ENCODE measurements at places on chromosomes 11 and 22.

DNA sequence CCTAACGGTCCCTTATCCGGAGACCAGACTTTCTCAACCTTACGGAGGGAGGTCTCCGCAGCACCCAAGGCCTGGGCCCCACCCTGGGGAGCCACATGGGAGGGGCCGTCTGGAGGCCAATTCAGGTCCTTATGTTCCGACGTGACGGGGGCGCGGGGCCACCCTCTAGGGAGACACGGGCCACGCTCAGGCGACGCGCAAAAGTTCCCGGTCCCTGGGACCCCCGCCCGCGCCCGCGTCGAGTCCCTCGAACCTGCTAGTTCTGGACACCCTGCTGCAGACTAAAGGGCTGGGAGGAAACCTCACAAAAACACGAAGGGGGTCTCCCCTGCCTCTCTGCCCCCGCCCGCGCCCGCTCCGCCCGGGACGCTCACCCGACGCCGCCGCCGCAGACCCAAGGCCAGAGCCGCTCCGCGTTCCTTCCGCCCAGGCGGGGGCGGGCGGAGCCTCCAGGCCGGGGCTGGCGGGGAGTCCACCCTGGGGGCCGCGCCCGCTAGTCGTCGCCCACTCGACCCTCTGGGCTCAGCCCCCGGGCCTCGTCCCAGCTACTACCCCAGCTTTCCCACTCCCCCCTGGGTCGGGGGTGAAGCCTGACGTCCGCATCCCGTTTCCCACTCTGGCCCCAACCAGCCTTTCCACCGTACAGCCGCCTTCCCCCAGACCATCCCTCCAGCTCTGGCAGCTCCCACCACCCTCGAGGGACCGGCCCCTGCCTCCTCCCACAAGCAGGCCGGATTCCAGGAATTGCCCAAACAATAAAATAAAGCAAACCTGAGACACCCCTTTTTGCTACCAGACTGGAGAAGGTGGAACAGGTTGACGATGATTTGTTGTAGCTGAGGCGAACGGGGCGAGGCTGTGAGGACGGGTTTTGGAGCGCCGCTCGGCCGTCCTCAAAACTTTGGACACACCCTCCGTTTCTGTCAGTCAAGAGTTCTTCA is 2.7 kb downstream of the RNH1 start:
- no peak for DNase-seq

DNA sequence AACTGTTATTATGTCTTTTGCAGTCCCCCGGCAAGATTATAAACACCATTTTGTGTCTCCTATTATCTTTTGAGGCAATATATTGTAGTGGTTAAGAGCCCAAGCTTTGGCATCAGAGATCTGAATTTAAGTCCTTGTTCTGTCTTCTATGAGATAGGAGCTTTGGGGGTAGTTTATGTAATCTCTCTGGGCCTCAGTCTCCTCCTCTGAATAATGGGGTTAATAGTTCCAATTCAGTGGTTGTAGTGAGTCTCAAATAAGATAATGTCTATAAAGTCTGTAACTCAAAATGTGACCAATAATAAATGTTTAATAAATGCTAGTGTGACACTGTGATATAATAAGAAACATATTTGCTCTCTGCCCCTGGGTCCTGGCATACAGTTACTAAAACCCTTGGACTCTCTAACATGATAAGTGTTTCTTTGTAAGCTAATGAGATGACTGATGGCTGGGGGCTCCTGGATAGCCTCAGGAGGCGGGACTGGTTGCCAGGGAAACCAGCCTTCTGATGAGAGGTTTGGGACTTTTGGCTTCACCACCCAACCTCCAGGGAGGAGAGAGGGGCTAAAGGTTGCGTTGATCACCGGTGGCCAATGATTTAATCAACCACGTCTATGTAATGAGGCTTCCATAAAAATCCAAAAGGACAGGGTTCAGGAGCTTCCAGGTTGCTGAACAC is 183.4 kb upstream of the MTMR2 start:
- DNase-seq: no peak

DNA sequence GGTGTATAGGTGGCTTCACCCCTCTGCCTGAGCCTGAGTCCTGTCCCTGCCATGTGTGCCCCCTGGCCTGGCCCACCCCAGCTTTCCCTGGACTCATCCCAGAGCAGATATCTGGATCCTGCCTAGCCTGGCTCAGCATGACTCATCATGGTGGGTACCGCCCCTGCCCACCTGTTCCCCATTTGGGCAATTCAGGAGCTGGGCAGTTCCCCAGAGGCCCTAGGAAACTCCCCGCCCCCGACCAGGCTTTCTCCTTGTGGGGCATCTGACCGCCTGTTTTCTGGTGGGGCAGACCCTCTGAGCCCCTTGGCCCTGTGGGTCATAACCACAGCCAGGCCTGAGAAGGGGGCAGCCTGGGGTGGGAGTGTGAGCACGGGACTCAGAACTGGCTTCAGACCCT is 4.4 kb downstream of the TSPO start:
- DNase-seq: no peak

DNA sequence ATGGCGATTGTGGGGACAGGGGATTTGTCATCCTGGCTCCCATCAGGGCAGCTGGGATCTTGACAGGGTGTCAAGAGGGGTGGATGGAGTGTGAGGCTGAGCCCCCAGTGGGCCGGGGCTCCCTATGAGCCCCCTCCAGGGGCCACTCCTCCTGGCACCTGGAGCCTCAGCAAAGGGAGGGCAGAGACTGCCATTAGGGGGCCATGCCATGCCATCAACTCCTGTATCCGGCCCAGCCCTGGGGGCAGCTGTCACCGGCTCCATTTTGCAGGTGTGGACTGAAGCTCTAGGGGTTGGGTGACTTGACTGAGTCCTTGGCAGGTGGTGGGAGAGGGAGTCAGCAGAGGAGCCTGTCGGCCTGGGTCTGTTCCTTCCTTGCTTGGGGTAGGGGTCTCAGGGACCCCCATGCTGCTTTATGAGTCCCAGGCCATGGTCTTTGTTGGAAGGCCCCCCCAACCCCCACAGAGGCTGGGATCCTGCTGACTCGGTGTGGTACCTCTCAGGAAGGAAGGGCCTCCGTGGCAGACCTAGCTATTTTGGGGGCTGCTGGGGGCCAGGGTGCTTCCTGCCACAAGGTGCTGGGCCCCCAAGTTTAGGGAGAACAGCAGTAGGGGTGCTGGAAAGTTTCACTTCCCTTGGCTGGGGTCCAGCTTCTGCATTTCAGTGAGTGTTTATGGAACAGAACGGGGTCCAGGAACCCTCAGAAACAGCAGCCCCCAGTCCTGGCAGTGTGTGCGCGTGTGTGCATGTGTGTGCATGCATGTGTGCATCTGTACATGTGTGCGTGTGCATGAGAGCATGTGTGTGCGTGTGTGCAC is 1.5 kb downstream of the ACY3 start:
- DNase-seq: no peak

DNA sequence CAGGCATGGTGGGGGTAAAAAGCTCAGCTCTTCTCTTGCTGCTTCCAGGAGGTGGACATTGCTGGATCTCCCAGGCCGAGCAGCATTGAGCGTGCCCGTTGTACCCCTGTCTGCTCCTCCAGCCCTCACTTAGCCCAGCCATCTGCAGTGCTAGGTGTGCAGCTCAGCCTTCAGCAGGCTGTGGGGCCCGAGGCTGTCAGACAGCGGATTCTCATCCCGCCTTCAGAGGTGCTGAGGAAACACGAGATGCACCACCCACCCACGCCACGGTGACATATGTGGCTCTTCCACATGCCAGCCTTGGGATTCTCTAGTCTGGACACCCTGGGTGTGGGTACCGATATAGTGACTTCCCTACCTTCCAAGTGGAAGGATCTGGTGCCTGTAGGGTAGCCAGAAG is 48.9 kb upstream of the NECTIN1 start:
- DNase-seq: no peak

- no peak for DNase-seq
Observed at GRCh38 chr11:129418039-129418438, 42.4 kb downstream of the BARX2 start.

GRCh38 chr11:12539572-12539971 is 134.6 kb upstream of the TEAD1 start:
- DNase-seq: no peak

DNA sequence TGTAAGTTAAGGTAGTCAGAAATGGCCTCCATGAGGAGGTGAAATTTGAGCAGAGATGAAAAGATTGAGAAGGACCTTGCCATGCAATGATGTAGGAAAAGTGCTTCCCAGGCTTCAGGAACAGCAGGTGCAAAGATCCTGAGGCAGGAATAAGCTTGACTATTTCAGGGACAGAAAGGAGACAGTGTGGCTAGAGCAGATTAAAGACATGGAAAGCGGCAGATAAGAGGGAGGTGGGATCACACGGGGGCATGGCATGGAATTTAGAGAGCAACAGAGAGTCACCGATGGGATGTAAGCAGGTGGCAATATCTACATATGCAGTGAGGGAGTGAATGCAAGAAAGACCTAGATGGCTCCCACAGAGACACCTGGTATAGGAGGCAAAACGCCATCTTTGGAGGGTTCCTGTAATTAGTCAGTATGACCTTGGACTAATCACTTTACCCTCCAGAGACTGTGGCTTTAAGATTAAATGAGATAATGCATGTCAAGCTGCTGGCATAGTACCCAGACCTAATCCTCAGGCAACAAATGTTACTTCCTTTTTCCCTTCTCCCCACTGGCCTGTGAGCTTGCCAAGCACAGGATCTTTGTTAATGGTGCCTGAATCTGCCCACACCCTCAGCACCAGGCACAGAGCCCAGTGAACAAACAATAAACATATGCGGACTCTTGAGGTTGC is 24.6 kb upstream of the ACER3 start:
- no peak for DNase-seq

- DNase-seq: no peak
Observed at GRCh38 chr11:72634016-72634415, 40.2 kb downstream of the PDE2A start.

DNA sequence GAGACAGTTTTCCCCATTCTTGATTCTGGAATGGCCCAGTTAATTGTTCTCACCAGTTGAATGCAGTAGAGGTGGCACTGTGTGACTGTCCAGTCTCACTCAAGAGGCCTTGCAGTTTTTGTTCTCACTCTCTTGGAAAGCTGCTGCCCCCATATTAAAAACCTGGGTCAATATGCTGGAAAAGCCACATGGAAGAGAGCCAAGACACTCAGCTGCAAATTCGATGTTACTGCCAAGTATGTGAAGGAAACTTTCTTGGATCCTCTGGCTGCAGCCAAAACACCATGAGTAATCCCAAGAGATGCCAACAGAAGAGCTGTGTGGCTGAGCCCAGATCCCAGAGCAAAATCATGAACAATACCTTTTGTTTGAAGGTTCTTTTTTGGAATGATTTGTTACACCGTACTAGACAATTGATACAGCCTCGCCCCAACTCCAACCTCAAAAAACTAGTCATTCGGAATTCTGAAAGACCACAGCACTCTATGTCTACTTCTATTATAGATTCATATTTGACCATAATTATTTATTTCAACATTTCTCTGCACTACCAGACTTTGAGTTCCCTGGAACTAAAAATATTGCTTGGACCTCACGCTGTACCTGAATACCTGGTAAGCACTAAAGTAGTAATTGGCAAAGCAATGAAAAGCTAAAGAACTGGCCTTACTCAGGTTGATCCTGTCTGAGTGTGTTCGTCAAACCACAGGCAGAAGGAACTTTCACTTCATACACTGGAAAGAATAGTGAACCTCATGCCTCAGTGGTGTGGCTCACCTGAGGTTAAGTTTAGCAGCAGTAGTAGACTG is 378.8 kb downstream of the ETS1 start:
- DNase-seq: no peak

GRCh38 chr11:78768971-78769370 is 194.3 kb upstream of the NARS2 start:
- no peak for DNase-seq

DNA sequence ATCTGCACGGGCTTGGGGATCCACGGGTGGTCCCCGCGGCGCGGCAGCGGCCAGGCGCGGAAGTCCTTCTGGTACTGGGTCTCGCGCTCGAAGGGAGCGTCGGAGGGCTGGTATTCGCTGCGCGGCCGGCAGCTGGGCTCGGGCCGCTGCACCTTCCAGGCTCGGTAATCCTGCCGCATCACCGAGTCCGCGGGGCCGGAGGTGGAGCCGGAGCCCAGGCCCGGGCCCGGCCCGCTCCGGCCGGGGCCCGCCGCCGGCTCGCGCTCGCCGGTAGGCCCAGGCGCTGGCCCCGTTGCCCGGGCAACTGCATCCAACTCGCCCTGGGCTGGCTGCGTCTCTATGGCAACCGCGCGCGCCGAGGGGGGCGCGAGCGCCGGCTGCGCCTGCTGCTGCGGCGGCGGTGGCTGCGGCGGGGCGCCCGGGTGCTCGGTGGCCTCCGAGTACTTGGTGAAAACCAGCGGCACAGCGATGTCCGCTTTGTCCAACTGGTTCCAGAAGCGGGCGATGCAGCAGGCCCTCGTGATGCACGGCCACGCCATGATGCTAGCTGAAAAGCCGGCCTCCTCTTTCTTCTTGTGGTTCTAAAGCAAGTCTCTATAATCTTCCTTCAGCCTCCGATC is 897 bp downstream of the MAP6 start:
- DNase-seq: no peak

GRCh38 chr11:9057007-9057406 is 34.4 kb downstream of the SCUBE2 start:
- no peak for DNase-seq

DNA sequence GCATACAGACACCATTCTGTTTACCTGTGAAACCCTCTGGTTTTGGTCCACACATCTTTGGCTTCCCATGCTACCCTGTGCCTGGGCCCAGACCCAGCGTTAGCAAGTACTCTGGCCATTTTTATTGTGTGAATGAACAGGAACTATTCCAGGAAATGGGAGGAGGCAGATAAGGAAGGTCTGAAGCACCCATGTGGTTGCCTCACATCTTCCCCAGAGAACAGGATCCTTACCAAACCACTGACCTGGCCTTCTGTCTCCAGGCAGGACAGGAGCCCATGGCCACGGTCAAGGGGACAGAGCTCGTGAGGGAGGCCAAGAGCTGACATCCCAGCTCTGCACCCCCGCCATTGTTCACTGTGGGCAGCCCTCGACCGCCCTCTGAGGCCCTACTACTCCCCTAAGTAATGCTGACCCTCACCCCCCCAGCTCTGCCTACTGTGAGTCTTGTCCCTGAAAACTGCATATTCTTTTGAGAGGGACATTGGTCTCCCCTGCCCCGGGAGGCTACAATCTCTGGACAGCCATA is 97.7 kb upstream of the TP53I11 start:
- no peak for DNase-seq

GRCh38 chr11:37259734-37260133 is 661.7 kb upstream of the RAG2 start:
- no peak for DNase-seq

GRCh38 chr11:97048481-97048880 is 658.7 kb downstream of the JRKL start:
- no peak for DNase-seq

All from cerebellar nuclear complex (tissue), 1 donor.